NCI-H524 (cell line): ENCODE measurements at places on chromosomes 1 and 21.

DNA sequence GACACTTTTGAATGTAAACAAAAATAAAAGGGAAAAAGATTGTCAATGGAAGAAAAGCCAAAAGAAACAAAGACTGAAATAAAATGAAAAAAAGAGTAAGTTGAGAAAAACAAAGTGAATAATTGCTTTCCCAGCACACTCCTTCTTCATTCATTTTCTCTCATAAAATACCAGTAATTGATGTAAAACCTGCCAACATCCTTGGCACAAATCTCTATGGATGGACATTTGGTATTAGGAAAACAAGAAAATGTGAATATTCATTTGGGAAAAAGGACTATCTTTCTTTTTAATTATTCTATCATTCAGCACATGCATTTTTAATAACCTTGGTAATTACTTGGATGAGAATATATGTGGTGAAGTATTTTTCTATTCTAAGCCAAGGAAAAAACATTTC, 204.4 kb upstream of the TNR start:
- DNase-seq = no peak

DNA sequence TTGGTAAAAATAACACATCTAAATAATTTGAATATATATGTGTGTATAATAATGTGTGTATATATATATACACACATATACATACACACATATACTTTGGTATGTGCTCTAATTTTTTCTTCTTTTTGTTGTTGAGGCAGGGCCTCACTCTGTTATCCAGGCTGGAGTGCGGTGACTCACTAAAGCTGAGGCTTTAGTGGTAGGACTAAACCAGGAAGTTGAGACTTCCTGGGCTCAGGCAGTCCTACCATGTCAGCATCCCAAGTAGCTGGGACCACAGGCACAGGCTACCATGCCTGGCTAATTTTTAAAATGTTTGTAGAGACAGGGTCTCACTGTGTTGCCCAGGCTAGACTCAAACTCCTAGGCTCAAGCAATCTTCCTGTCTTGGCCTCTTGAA, 46.7 kb upstream of the CXADR start:
- no peak for DNase-seq

- DNase-seq = no peak
These were observed 504.5 kb downstream of the LMO4 start for GRCh38 chr1:87833166-87833565.

GRCh38 chr21:45618287-45618686, 25.2 kb upstream of the PCBP3 start:
- peak; percentile 88 for DNase-seq

DNA sequence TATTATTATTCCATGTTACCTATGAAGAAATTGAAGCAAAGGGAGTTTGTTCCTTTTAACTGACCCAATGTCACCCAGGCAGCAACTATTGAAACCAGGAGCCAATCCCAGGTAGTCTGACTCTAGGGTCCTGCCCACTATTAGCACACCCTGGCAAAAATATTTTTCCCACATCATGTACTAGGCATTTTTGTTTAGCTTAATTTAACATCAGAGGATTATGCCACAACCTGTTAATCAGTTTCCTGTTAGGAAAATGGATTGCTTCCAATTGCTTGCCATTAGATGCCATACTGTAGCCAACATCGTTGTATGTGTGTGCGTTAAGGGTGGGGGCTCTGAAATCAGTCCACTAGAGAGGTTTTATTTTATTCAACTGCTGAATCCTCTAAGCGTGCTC, 281.1 kb downstream of the DNM3 start:
- no peak for DNase-seq

DNA sequence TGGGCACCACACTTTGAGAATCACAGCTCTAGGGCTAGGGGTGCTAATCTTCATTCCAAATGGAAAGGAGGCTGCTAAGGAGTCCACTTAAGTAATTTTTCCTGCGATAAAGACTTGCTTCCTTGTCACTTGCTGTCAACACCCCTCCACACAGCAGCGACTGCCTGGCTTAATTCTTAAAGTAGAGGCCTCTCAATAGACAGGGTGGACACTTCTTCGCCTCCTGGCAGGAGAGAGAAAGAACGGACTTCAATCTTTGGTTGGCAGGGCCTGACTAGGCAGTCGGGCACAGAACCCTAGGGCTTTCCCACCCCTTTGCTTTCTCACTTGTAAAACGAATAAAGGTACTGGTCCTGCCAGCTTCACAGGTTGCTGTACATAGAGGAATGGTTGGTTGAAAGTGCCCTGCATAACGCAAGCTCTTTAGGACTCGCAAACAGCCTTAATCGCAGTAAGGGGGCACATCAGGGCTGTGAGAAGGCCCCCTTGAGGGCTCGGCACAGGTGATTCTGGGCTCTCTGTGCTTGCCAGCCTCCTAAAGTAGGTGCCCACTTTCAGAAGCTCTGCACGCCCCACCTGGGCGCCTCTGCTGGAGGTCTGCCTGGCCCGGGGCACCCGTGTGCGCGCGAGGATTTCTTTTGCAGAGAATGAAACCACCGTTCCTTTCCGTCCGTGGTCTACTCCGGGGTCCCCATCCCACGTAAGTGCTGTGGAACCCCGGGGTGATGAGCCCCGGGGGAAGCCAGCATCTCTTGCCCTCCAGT, 47.6 kb upstream of the CD34 start:
- no peak for DNase-seq

DNA sequence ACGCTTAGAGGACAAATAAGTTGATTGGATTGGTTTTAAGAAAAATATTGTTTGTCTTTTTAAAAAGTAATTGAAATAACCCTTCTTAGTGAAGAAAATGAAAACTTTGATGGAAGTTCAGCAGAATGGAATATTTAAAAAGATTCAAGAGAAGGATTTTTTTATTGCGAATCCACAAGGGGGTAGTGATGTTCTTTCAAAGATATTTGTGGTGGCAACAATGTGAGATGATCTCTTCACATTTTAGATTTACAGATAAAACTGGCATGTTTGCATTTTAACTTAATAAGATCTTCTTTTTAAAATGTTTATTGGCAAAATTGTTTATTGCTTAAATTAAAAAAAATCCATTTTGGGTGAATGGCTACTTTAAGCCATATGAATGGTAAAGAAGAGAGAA, 8.9 kb downstream of the CAMTA1 start:
- peak; percentile 54 for DNase-seq

GRCh38 chr21:30206551-30207251, 9.2 kb downstream of the CLDN8 start:
- DNase-seq = no peak

DNA sequence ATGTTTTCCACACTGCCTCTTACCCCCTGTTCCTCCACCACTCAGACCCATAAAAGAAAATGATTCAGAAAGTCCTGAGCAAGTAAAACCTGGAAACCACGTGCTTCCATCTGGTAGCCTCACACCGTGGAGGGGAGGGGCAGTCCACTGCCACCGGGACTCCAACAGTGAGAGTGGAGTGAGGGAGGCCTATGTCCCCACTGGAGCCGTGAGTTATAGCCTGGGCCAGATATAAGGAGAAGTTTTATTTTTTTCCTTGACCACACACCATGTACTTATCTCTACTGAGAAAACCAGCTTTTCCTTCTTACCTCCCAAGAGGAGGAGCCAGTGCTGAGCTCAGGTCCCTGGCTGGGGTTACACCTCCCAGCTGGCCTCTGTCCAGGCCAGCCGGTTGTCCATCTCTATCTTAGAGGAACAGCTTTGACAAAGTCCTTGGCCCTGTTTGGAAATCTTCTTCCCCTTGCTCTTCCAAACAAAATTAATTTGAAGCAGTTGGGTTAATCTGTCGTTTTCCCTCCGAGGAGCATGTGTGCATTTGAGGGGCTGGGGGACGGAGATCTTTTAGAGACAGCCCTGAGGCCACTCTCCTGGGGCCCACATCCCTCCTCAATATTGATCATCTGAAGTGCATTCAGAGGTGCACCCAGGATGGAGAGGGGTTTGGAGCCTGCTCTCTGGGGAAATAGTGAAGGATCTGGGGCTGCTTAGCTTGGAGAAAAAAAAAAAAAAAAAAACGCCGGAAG, 49.1 kb upstream of the SERBP1 start:
- DNase-seq = no peak

GRCh38 chr1:107493111-107493716, 352.4 kb downstream of the NTNG1 start:
- peak; percentile 68 for DNase-seq

GRCh38 chr1:21691739-21692138, 22.6 kb upstream of the RAP1GAP start:
- no peak for DNase-seq

DNA sequence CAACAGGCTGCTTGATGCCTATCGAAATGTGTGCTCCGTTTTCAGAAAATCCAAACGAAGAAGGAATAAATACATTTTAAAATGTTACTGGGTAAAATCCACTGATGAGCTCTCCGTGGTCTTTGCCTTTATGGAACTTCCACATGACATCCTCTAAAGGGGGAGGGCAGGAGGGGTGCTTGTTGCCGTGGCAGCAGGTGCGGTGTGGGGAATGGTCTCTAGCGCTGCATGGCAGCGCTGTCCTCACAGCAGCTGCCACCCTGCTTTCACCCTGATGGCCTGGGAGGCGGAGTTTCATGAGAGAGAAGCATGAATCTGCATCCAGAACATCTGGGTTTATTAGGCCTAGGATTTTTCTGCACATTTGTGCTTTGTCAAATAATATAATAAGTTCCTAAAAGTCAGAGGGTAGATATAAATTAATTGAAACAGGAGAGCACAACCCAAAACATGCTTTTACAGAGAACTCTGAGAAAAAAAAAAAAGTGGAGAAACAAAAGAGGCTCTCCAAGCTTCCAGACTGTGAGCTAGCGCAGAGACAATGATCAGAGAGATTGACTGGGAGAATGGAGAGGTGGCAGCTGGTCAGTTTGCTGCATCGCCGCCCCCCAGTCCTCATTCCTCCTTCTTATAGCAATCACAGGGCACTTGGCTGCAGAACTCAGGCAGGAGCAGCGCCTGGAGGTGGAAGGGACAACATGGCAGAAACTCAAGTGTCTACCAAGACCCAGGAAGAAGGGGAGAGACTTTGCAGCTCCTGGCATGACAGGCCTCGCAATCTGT, 228.6 kb downstream of the DSCAM start:
- DNase-seq = peak; percentile 85

GRCh38 chr1:53576866-53577760, 117.9 kb downstream of the DMRTB1 start:
- no peak for DNase-seq

DNA sequence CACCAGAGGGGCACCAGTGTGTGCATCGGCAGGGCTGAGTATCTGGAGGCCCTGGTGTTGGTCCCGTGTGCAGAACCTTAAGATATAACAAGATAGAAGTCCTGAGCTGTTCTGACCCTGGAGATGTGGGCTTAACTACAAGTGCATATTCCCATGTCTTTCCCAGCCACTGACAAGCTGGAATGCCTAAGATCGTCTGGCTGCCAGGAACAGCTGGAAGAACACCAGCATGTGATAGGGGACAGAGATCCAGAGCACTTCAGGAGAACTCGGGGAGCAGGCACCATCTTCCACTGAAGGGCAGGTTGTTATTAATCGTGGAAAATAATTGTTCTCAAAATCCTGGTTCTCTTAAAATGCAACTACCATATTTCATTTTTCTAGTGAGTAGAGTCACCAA, 419.9 kb upstream of the RUNX1 start:
- no peak for DNase-seq

DNA sequence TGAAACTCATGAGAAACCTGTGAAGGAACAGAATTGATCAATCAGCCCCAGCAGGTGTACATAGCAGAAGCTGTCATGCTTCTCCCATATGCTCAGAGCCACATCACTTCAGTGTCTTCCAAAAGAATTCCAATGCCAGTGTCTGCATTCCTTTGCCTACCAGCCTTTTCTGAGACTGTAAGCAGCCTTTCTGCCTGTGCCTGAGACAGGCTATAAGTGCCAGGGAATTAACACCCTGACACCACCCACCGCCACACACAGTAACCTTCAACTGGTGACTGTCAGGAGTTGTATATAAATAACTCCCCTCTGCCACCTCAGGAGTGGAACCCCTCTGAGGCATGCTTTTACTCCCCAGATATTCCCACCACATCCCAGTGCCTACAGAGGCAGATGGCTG, 38.1 kb upstream of the SLAMF9 start:
- DNase-seq = no peak

DNA sequence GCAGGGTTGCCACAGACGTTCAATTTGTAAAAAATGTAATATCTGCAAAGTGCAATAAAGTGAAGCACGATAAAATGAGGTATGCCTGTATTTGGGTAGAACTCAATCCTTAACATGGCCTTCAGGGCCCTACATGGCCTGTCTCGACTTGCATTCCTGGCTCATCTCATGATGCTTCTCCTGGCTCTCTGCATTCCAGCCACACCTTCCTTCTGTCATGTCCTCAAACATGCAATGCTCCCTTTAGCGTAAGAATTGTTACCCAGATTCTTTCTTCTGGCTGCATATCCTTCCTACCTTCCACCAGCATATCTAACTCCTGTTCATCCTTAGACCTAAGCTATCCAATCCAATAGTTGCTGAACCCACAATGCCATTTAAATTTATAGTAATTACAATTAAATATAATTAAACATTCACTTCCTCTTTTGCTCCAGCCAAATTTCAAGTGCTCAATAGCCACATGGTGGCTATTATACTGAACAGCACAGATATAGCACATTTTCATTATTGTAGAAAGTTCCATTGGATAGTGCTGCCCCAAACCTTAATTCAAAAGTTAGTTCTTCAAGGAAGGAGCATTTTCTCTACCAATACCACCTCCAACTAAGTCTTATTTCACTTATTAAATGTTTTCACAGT, 32.6 kb downstream of the FGGY start:
- no peak for DNase-seq

- no peak for DNase-seq
These were observed 46.1 kb upstream of the SYT2 start for GRCh38 chr1:202756391-202756790.

GRCh38 chr1:161324020-161324419, 9.8 kb downstream of the SDHC start:
- no peak for DNase-seq

GRCh38 chr1:226658546-226659125, 80.4 kb downstream of the ITPKB start:
- DNase-seq = no peak

- DNase-seq = no peak
These were observed 1712.5 kb downstream of the NCAM2 start for GRCh38 chr21:22710721-22711120.

DNA sequence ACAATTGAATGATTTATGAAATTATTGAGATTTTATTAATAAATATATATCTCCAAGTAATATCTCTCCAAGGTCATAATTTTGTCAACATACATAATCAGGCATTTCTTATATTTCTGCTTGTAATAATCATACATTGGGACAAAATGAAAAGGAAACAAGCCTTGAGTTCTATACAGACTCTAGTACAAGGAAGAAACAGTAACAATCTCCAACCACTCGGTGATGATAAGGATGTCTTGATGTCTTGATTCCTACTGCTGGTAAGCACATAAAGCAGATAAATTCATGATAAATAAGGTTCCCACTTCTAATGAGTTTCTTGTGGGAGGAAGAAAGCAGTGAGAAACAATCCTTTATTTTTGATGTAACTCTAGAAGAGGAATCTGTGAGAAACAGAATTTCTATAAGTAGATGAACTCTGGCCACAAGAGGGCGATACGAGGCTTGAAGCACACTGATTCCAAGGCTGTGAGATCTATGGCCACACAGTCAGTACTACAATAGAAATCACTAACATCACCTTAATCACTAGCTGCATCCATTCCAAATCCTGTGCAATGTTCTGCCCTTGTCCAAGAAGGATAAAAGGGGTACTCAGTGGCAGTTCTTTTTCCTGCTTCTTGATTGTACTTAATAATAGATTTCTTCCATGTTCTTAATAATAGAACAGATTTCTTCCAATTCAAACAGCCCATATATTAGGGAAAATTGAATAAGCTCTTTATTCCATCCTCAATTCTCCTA, 41.4 kb upstream of the LRRC8B start:
- DNase-seq = peak; percentile 79

- DNase-seq = no peak
These were observed 216.4 kb downstream of the FMN2 start for GRCh38 chr1:240308096-240308495.
